Fibroblast of lung (primary cell): ENCODE measurements at places on chromosomes 3 and 15.

DNA sequence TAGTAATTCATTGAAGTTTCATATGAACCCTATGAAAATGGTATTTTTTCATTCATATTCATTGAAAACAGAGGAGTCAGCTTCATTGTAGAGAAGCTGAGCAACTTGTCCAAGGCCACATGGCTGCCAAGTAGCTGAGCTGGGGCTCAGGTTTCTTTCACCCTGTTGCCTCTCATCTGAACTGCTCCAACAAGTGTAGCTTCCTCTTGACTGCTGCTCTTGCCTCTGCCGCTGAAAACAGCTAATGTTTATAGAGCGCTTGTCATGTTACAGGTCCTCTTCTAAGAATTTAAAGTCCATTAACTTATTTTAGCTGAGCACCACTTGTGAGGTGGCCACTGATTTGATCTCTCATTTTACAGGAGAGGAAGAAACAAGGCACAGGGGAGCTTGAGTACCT lies 81.1 kb downstream of the PDCD6IP start:
- no peak for DNase-seq

GRCh38 chr3:99498550-99499234 lies 139.7 kb upstream of the COL8A1 start:
- DNase-seq, result no peak

DNA sequence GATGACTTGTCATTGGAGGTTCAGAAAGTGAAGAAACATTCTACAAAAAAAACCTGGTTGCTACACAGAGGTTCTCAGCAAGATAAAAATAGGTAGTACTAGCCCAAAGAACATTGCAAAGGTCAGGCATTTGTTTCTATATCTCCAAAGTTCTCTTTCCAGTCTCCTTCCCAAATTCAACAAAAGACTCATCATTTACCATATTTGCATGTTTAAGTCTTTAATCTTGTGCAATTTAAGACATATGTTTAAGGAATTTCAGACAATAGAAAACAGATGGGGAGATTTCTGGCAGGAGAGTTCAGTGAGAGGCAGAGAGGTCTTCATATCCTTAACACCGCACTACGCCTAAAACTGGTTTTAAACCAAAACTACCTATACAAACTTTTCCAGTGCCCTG lies 173.8 kb upstream of the THBS1 start:
- DNase-seq, result no peak

DNA sequence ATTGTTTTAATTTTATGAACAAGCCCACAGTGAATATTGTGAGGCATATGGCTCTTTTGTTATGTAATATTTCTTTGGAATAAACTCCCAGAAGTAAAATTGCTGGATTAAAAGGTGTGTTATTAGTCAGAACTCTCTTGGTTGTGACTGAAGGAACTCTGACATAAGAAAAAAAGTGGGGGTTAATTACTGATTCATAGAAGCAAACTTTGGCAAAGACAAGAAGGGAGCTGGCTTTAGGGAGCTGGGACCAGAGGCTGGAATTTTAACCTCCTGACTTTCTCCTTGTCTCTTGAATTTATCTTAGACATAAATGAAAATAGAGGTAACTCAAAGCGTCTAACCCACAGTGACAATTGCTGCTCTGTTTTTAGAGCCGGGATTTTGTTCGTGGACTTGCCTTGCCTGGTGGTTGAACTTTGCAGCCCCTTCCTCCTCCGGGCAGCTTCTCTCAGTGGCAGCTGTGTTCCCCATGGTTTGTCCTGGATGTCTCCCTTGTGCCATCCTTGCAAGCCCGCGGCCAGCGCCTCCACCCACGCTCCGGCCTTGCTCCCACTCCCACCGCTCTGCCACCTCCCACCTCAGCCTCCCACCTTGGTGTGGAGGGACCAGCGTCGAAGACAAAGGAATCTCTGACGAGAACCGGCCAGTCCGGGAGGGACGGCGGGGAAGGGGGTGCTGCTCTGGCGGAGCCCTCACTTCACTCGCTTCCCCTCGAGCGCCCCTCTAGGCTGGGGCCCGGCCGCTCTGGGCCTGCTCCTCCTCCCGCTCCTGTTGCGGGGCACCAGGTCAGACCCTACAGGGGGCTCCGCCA lies 28.0 kb downstream of the ARHGAP31 start:
- DNase-seq, result peak; percentile 24
